GM18507 (cell line): ENCODE measurements at places on chromosomes 4 and X.

DNA sequence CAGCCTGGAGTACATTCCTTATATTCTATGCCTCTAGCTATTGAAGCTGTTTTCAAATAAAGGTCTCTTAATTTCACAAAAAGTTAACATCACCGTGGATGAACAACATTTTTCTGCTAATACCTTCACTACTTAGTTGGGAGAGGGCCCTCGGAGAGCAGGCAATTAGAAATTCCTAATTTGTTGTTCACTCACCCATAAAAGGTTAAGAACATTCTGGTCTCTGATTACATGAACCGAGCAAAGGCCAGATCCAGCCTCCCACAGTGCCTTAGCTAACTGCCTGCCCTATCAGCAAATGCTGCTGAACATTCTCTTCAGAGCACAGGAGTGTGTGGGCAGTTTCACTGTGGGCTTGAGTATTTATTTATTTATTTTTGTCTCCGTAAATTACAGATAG lies 36.0 kb upstream of the TTC29 start:
- no peak for DNase-seq

DNA sequence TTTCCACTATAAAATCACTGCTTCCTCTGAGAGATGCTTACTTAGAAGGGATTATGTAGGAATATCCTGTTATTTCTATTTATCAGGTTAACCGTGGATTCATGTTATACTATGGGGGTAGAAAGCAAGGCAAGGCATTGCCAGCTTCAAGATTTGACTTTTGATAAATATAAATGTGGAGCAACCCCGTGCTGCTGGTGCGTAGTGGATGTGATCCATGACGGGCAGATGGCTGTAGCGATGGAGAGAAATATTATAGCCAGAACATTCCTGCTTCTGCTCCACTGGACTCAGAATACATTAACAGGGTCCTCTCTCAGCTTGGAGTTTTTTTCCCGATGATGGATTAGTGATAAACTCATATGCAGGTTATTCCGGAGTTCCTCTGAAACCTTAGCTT lies 157.6 kb downstream of the TENM3 start:
- DNase-seq: no peak

GRCh38 chrX:150159537-150159936 lies 203.6 kb upstream of the MAMLD1 start:
- DNase-seq: no peak

- no peak for DNase-seq
These were observed 148.2 kb upstream of the FAT1 start for GRCh38 chr4:186871856-186872255.

DNA sequence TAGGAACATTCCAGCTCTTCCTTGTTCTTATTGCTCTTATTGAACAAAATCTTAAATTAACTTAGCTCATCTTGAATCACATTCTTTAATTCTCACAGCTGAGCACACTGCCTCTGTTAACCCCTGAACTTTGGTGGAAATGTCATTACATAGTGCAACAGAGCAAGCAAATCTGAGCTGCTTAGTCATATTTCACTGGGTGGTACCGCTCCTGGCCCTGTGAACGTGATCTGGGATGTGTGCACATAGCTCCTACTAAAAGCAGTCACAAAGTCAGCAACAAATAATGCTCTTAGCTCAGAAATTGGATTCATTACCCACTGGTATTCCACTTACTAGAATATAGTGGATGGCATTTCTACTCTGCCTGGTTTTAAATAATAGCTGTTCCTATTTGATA lies 27.9 kb downstream of the ARHGEF6 start:
- DNase-seq: no peak

DNA sequence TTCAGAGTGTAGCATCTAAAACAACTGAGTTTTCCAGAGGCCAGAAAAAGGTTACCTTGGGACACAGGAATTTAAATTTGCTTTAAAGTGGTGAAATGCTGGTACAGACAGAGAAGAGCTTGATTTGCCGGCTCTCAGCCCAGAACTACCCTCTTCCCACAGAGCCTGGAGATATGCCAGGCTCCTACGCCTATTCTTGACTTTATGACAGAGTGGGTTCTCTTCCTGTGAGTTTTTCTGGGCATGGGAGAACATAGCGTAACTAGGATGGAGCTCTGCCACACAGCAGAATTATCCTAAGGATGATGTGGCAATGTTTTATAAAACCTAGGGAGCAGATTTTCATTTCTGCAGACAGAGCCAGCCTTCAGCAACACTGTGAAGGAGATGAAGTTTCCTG lies 241.8 kb downstream of the GRIA3 start:
- no peak for DNase-seq

DNA sequence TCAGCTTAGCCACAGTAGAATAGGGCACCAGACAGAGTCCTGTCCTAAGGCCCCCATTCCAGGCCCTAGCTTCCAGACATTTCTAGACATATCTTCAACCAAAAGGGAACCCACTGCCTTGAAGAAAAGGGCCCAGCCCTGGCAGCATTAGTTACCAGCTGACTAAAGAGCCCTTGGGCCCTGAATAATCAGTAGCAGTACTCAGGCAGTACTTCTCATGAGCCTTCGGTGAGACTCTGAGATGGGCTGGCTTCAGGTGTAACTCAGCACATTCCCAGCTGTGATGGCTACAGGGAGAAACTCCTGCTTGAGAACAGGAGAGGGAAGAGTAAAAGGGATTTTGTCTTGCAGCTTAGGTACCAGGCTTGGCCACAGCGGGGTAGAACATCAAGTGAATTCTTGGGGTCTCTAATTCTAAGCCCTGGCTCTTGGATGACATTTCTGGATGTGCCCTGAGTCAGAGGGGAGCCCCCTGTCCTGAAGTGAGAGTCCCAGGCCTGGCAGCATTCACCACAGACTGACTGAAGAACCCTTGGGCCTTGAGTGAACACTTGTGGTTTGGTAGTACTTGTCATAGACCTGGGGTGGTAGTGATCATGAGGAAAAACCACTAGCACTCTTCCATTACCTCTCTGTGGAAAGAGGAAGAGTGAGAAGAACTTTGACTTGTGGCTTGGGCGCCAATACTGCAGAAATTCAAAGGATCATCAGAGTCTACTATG lies 170.1 kb downstream of the ATP10D start:
- DNase-seq: no peak

- DNase-seq: no peak
These were observed 34.1 kb downstream of the TNIP2 start for GRCh38 chr4:2722033-2722432.

DNA sequence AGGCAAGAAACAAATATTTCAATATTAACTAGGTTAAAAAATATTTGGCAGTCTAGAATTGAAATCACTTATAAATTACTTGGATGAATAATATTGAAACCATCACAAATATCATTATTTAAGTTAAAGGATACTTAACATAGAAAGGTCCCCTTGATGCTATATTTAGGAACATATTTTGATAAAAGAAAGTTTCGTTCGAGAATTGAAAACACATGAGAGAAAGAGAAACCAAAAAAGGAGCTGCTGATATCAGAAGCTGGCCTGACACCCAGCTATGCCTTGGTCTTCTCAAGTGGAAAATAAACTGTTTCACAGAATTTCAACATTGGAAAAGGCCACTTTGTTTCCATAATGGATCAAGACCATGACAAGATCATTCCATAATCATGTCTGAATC lies 762.4 kb downstream of the DMD start:
- DNase-seq: no peak

GRCh38 chr4:84582988-84583875 lies at the start of gene CDS1:
CDS1 (plus strand) TSS chr4:84583127; CDS start chr4:84583402, 275 bp downstream.
- DNase-seq: peak; percentile 3

GRCh38 chr4:104971462-104971861 lies 175.2 kb upstream of the TET2 start:
- DNase-seq: no peak

- no peak for DNase-seq
These were observed 40.0 kb downstream of the TXK start for GRCh38 chr4:48093991-48094416.

DNA sequence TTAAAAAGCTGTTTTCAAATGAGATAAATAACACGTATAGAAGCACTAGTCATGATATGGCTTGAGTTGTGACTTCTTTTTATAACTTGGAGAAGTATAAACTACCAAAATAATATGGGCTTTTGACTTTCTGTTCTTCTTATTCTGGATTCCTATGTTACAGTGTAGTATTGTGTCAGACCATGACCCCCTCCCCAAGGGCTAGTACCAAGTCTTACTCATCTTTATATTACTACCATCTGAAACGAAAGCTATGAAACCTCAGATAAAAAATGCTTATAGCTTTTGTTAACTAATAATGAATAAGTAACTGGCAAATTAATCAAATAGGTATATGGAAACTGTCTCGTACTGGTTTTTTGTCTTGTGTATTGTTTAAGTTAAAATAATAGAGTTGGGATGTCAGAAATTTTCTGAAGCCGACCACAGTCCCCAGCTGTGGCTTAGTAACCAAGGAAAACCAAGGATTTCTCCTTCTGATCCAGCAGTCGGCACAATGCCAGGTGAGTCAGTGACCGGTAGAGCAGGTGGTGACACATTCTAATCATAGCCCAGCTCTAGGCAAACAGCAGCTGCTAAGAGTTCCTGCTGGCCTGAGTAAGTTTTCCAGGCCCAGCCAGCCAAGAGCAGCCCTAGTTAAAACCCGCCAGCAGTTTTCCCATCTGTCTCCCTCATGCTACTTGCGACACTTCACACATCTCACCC lies 163.3 kb upstream of the PRDX4 start:
- DNase-seq: no peak

GRCh38 chr4:161952382-161952781 lies 211.4 kb downstream of the FSTL5 start:
- no peak for DNase-seq

DNA sequence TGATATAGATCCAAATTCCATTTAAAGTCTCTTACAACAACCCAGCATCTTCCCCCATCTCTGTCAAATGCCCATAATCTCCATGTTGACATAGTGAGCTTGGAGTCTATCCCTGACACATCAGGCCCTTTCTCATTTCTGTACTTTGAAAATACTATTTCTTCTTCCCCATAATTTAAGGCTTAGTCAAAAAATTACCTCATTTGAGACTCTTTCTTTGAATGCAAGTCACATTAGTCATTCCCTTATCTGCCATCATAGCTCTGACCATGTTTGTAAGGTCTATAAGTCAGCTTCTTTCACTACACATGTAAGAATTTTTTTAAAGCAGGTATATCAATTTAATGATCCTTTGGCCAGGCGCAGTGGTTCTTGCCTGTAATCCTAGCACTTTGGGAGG lies 99.9 kb downstream of the DDX60 start:
- DNase-seq: no peak

- no peak for DNase-seq
These were observed 41.6 kb upstream of the SLC25A4 start for GRCh38 chr4:185101354-185101890.

- no peak for DNase-seq
These were observed 884.2 kb downstream of the GLUD2 start for GRCh38 chrX:121931567-121931966.

- no peak for DNase-seq
These were observed 1114.5 kb downstream of the STPG2 start for GRCh38 chr4:97028785-97029184.

DNA sequence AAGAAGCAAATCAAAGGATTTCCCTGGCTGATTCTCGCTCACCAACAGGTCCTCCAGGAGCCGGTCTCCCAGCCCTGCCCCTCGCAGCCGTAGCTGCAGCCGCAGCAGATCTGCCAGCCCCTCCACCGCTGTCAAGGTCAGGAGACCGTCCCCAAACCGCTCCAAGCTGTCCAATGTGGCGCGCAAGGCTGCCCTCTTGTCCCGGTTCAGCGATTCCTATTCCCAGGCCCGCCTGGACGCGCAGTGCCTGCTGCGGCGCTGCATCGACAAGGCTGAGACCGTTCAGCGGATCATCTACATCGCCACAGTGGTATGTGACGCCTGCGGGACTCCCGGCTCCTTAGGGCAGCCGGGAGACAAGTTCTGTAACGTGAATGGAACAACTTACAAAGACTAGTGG lies 25.6 kb downstream of the SPATA18 start:
- DNase-seq: no peak

DNA sequence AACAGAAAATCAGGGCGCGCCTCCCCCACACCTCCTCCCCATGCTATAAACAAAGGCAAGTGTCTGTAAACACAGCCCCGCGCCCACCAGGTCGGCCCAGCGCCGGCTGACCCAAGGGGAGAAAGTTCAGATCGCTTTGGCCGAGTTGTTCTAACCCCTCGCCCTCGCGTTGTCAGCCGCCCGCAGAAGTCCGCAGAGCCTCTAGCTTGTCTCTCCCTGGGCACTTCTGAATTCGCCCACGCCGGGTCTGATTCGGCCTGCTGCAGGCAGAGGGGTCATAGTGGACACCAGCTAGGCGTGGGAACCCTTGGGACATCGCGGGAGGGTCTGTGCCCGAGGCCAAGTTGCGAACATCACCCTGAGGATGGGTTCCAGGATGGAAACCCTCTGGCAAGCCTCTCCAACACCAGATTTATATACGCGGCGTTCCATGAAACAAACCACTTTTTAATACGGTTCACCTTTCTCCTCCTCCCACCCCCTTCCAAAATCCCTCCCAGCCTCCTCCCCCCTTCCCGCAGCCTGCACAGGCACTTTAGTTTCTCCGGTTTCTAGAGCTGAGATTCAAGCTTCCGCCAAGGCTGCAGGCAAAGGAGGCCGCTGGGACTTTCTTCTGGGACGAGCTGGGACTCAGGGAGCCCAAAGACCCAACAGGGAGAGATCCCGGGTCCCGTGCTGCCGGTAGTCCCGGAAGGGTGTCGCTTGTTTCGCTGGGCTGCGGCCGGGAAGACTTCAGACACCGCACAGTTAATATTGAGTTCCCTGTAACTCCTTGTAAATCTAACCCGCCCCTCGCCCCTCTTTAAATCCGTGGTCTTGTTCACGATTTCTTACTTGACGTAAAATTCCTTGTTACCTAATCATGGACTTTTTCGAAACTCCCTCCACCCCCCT lies 4.7 kb downstream of the HAND2 start:
- DNase-seq: no peak

- DNase-seq: no peak
These were observed 24.3 kb downstream of the NOP14 start for GRCh38 chr4:2938906-2939305.

- DNase-seq: no peak
These were observed 32.0 kb upstream of the STS start for GRCh38 chrX:7115557-7115956.

DNA sequence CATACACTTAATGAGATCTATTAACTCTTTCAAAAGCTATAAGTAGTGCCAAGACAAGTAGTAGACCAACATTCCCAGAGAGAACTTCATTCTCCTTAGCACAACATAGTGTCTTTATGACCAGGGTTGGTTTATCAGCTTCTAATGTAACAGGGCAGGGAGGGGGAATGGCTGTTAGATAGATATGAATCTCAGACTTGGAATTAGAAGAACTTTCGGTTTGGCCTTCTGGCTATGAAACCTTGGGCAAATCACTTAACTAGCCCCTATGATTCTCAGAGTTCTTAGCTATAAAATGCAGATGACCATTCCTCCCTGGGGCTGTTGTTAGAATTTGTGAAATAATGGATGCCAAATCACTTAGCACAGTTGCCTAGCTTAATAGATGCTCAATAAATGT lies 132.2 kb downstream of the SLC10A7 start:
- DNase-seq: no peak

- DNase-seq: no peak
These were observed 3.5 kb downstream of the PCSK1N start for GRCh38 chrX:48831909-48832291.

- DNase-seq: no peak
These were observed 27.3 kb downstream of the DDX60 start for GRCh38 chr4:168291242-168291641.

GRCh38 chr4:181538431-181538830 lies 704.8 kb upstream of the TENM3 start:
- DNase-seq: no peak

GRCh38 chr4:1412376-1413203 lies 6.3 kb upstream of the NKX1-1 start:
- no peak for DNase-seq

GRCh38 chr4:184409911-184410692 lies 64.2 kb downstream of the IRF2 start:
- DNase-seq: no peak
